ENCODE measurements at places on chromosomes 2 and 18.

- DNase-seq = no peak
Observed at GRCh38 chr2:190183539-190183938, 121.0 kb upstream of the MSTN start.

DNA sequence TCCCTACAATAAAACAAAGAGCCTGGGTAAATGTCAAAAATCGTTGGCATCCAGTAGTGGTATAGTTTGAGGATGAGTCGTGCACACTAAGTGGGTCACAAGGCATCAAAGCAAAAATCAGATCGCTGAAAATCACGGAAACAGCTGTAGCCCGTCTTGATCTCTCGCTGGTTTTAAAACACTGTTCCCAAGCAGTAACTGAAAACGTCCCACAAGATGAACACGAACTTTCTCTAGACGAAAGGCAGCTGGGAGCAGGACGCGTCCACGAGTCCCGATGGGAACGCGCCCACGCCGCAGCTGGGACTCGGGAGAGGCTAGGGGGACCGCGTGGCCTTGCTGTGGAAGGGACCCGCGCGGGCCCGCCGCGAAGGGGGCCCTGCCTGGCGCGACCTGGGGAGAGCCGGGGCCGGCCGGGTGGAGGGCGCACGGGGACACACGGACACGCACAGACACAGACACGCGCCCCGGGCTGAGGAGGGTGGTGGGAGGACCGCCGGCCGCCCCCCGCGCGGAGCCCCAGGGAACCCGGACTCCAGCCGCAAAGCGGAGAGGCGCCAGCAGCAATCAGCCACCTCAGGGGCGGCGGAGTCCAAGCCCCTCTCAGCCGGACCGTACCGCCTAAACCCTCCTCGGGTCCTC lies 651 bp downstream of the STK17B start:
- DNase-seq = peak; percentile 32

DNA sequence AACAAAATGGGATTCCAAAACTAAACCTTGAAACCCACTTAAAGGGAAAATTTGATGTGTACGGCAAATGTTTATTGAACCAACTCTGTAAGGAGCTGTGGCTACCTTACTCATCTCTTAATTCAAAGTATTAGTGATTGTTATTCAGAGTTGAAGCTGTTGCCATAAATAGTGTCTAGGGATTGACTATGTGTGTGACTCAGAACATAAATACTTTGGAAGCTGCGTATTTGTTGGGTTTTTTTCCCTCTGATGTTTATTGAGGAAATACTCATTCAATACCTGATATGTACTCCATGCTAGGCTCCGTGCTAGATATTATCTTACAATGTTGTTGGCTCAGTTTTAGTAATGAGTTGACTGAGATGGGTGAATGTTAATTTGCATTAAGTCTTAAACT lies 90.4 kb downstream of the PTRHD1 start:
- DNase-seq = no peak

- peak; percentile 52 for DNase-seq
Observed at GRCh38 chr2:12005886-12006681, 259.7 kb downstream of the LPIN1 start.

- no peak for DNase-seq
Observed at GRCh38 chr2:213627835-213628460, 343.7 kb downstream of the SPAG16 start.

- DNase-seq = no peak
Observed at GRCh38 chr2:19261061-19261460, 97.4 kb downstream of the OSR1 start.

DNA sequence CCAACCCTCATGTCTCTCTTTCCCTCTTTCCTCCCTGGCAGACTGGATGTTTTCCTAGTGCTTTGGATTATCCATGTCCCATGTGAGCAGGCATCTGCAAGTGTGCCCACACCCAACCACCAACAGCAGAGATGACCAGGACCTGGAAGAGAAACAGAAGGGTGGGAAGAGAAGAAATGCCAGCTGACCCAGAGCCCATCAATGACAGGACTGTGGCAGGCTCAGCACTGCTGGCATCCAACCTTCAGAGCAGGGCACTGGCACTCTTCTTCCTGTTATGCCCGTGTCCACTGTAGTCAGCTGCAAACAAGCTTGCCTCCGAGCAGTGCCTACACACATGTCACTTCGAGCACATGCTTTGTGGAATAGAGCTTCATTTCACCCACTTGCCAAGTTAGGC lies 121.1 kb downstream of the TANC1 start:
- DNase-seq = no peak

DNA sequence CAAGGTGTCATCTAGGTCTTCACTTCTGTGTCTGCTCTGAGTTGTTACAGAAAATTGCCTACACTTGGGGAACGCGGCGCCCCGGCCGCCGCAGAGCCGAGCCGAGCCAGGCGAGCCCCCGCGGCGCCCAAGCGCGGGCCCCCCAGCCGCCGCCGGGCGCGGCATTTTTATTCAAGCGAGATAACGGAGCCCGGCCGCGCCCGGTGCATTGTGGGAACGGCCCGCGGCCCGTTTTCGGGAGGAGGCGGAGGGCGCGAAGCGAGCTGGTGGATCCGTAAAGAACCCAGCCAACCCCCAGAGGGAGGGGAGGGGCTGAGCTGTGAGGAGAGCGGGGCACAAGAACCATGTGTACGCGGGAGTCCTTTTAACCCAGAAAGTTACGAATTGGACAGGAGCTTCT lies 191.8 kb downstream of the FTCDNL1 start:
- no peak for DNase-seq

DNA sequence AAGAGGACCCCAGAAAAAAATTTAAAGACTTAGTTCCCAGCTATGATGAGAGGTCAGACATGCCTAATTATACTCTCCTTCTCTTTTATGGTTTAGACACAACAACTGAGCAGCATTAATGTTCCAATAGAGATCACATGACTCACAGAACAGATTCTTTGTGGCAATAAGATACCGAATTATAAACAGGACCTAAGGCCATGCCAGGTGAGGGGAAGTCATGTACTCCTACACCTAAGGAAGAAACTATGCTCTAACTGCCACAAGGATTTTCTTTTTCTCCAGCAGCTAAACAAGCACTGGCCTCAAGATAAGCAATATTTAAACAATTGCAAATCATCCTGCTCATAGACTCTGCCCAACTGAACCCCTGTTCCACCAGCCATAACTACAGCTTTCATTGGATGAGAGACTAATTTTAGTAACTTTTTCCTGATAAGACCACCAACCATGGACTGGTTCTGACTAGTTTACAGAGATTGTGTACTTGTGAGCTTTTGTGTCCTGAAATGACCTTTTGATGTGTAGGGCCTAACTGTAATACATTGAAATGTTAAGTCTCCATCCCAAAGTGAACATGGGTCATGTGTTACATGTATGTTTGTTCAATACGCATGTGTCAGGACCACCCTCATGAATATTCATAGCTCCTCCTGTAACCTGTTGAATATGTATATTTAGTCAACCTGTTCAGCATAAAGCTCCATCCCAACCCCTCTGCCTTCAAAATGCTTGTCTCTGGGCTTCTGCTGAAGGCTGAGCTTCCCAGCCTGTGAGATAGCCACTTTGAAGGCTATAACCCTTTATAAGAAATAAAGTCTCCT lies 21.6 kb upstream of the NFE2L2 start:
- DNase-seq = no peak

GRCh38 chr2:41024816-41025215 lies 572.9 kb upstream of the SLC8A1 start:
- no peak for DNase-seq

DNA sequence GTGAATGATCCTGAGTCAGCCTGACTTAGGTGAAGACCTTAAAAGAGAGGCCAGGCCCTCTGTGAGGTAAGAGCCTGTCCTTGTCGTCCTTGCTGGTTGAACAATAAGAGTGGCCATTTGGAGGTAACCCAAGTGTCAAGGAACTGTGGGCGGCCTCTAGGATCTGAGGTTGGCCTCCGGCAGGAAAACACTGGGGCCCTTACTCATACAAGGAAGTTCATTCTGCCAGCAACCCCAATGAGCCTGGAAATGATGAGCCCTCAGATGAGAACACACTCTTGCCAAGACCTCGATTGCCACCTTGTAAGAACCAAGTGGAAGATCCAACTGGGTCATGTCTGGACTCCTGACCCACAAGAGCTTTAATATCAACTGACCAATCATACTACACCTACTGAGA lies 95.5 kb upstream of the LRATD1 start:
- DNase-seq = no peak

DNA sequence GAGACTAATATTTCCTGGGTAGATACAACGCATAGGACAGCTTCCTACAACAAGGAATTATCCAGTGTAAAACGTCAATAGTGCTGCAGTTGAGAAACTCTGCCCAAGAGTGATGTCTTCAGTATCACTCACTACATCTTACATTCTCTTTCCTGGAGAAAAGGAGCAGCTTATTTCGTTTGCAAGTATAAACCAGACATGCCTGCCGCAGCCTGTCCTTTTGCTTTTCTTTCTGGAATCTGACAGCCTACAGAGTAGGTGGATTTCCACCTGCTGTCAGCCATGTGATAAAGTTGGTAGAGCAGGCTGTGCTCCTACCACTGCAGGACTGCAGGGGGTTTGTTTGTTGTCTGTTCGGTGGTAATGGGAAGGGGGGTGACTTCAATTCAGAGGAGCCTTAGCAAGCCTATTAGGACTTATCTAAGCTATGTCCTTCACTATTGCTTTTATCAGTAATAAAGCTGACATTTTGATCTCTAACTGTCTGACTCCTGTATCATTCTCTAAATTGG lies 439.1 kb downstream of the GRB14 start:
- DNase-seq = no peak

DNA sequence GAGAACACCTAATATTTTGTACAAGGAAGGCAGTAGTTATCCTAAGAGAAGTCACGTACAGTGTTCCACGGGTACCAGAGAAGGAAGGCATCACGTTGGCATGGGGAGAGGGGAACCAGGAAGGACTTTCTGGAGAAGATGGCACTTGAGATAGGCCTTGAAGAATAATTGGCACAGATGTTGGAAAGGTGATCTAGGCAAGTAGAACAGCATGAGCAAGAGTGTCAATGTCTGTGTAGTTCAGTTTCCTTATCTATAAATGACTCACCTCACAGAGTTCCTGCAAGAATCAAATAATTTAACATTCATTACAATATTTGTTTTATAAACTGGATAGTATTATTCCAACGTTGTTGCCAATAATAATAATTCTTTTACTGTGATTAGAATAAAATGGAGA lies 48.3 kb upstream of the BZW1 start:
- no peak for DNase-seq

DNA sequence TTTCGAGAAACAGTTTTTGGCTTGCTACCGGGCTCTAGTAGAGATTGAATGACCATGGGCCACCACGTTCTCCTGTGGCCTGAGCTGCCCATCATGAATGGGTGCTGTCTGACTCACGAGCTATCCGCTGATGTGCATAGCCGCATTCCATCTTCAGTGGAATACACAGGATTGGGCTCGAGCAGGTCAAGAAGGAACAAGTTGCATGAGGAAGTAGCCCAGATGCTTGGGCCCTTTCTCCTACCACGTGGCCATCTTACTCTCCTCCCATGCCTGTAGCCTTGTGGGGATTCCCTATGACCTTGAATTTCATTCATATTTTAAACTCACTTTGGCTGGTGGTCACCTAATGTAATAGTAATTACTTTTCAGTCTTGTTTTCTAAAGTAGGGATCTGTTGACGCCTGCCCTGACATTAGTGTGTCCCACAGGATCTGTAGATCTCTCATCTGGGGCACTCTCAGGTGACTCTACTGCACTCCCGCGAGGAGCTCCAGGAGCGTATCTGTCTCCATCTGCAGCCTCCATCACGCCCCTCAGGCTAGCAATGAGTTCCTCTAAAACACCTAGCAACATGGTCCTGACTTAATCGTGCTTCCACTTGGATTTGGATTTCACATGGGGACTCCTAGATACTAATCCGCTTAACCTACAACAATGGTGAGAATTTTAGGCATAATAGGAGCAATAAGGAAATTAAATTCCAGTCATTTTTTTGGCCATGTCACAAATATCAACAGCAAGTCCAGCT lies 67.8 kb downstream of the PSMG2 start:
- no peak for DNase-seq

DNA sequence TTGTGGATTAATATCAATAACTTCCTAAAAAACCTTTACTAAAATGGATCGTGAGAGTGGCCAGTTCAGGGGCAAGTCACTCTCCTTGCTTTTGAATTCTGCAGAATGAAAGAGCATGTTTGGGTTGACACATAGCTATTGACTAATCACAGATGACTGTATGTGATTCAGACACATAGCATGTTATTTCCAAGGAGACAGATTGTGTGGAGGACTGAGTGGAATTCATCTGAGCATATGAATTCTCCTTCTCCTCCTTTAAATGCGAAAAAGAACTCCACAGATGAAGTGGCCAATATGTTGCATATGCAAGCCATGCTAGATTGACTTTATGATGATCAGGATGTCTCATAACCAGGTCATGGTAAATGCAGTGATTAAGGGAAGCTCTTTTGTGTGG lies 249.4 kb upstream of the FAM98A start:
- DNase-seq = no peak

DNA sequence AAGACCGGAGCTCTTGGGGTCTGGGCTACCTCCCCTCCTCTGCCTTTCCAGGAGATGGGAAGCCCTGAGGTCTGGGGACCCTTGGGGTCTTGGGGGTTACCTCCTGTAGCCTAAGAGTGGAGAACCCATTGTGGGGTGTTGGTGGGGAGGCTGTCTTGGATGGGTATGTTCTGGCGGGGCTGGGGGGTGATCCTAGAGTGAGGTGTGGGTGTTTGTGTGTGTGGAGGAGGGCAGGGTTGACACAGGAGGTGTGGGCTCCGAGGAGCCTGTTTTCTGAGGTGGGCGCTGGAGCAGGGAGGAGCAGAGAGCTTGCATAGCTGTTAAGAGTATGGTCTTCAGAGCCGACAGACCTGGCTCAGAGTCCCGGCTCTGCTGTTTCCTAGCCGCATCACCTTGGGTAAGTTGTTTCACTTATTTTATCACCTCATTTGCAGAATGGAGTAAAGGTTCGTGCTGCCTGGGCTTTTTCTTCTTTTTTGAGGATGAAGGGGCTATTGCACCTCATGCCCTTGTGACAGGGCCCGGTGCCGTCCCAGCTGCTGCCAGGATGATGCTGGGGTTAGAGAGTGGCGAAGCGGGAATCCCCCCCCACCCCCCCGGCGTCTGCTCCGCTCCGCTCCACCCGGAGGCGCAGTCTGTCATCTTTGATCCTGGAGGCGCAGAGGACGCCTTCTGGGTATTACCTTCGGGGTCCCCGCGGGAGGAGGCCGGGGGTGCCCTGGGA lies 17.2 kb downstream of the TET3 start:
- DNase-seq = no peak

DNA sequence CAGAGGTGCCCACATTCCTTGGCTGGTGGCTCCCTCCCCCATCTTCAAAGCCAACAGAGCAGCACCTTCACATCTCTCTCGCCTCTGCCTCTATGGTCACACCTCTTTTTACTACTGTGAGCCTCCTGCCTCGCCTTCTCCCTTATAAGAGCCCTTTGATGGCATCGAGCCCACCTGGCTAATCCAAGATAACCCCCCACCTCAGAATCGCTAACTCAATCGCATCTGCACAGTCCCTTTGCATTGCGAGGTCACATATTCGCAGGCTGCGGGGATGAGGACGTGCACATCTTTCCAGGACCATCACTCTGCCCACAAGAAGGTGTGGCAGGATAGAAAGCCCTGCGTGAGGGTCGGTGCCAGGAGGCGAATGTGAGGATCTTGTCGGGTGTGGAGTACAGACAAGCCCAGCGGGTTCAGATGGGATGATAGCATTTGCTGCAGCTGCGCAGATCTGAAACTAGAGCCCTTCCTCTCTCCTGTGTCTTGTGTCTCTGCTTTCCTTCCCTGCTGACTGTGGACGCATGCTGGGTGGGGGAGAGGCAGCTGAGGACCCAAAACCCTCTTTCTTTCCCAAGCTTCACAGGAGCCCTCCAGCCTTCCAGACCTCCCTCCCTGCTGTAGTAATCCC lies 148.3 kb upstream of the HDAC4 start:
- no peak for DNase-seq

All from NCI-H1092 treated with DMSO at 0.1 percent for 48 hours (cell line).